Aorta (tissue), 5 donors: ENCODE measurements at places on chromosomes 5 and 9. TPM values are rescaled to one million over a fixed set of nuclear protein-coding genes. Genes with fewer than 3 reads are reported as not detected.
A peak's percentile ranks its signal among the peaks of the same experiment; 100 is the strongest.

DNA sequence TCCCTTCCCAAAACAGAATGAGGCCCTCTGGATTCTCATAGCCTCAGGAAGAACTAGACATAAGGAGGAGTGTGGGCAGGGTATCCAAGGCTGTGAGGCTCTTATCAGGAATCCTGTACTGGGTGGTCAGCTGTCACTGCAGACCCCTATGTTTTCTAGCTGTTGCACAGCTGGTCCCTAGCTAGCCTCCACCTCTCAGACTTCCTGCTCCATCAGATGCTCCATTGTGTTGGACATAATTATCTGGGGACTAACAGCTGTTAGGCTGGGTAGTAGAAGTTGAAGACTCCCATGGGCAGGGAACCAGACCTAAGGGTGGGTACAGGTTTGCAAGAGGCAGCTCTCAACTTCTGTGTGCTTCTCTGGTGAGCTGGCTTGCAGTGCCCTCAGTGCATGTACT, 18.4 kb downstream of the FAM219A start:
- no peak overlapping the region for H3K27ac ChIP-seq
- no peaks in the 10 kb centered on the region for H3K36me3 ChIP-seq
- H3K4me3 ChIP-seq, result no peak overlapping the region
- no peak for DNase-seq

GRCh38 chr5:74529101-74529500, 111.4 kb downstream of the ENC1 start:
- peaks cover 3% of the 10 kb centered on the region for H3K4me1 ChIP-seq
- H3K27ac ChIP-seq, result no peak overlapping the region
- no peaks in the 10 kb centered on the region for H3K27me3 ChIP-seq
- DNase-seq, result no peak
- no peak overlapping the region for H3K4me3 ChIP-seq

GRCh38 chr5:144276034-144276822, 105.6 kb downstream of the KCTD16 start:
- no peak overlapping the region for H3K4me3 ChIP-seq
- no peaks in the 10 kb centered on the region for H3K36me3 ChIP-seq
- no peak for DNase-seq
- H3K27me3 ChIP-seq, result no peaks in the 10 kb centered on the region

GRCh38 chr5:64637144-64637543, 53.2 kb upstream of the SHISAL2B start:
- H3K4me3 ChIP-seq, result no peak overlapping the region
- no peaks in the 10 kb centered on the region for H3K36me3 ChIP-seq
- no peak overlapping the region for H3K27ac ChIP-seq
- no peak for DNase-seq
- no peaks in the 10 kb centered on the region for H3K4me1 ChIP-seq

DNA sequence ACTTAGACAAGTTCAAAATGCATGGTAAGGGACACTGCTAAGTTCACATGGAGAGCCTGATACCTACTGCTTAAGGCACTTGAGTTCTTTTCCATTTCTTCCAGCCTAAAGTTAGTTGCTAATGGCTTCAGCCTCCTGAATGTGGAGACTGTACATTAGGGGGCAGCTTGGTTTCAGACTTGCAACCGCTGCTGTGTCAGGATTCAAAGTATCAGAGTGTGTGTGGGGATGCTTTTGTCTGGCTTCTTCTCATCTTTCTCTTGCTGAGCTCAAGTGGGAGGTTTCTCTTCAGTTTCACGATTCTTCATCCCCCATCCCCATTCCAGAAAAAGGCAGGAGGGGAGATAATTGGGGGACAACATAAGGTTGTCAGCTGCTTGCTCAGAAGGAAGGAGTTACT, 49.4 kb downstream of the ATP10B start:
- no peaks in the 10 kb centered on the region for H3K27me3 ChIP-seq
- no peak for DNase-seq
- H3K4me1 ChIP-seq, result no peaks in the 10 kb centered on the region

GRCh38 chr9:135592331-135592590, 30.7 kb downstream of the PAEP start:
- H3K4me1 ChIP-seq, result no peaks in the 10 kb centered on the region
- DNase-seq, result no peak
- no peaks in the 10 kb centered on the region for H3K36me3 ChIP-seq

Gene LCN6
- total RNA-seq, result 24.2 TPM

- H3K4me3 ChIP-seq, result no peak overlapping the region
- H3K4me1 ChIP-seq, result no peaks in the 10 kb centered on the region
- peaks cover 12% of the 10 kb centered on the region for H3K36me3 ChIP-seq
- no peak overlapping the region for H3K27ac ChIP-seq
Measured at GRCh38 chr9:75134495-75134894, 46.2 kb downstream of the OSTF1 start.

DNA sequence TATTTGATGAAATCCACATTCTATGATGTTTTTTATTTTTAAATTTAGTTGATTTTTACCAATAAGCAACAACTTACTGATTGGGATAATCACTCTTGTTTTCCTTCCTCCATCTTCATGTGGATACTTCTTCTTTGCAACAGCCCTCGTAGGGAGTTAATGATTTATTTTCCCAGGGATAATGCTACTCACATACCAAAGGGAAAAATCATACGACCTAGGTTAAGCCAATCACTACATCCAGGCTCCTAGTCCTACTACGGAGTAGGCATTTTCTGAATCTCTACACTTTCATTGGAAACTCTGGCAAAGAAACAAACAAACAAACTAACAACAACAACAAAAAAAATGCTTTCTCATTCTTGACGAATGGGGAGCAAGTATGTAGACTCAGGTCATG, 663.4 kb downstream of the PTPRD start:
- no peaks in the 10 kb centered on the region for H3K36me3 ChIP-seq
- no peaks in the 10 kb centered on the region for H3K4me1 ChIP-seq
- no peak overlapping the region for H3K27ac ChIP-seq
- no peak for DNase-seq

DNA sequence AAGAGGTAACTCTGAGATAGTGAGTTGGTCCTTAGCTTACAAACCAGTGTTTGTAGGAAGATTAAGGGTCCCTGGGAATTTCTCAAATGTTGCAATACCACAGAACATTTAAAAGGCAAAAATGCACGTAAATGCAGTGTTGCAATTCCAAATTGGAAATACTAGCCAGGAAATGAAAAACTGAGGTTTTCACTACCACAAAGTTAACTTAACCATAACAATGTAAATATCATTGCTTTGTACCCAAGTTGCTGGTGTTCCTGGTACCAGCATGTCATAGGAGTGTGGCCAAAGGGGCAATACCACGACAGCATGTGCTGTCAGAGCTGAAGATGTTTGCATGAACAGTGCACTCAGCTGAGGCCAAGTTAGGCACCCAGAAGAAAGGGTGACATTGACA, 382.9 kb downstream of the GLIS3 start:
- H3K4me3 ChIP-seq, result no peak overlapping the region
- H3K4me1 ChIP-seq, result peaks cover 1% of the 10 kb centered on the region
- no peak overlapping the region for H3K27ac ChIP-seq
- no peaks in the 10 kb centered on the region for H3K27me3 ChIP-seq
- no peaks in the 10 kb centered on the region for H3K36me3 ChIP-seq

GRCh38 chr5:34737731-34738130, 81.6 kb downstream of the RAI14 start:
- DNase-seq, result no peak
- no peak overlapping the region for H3K4me3 ChIP-seq
- peak overlapping the region; percentile 65 for H3K27ac ChIP-seq
- no peaks in the 10 kb centered on the region for H3K36me3 ChIP-seq
- H3K27me3 ChIP-seq, result no peaks in the 10 kb centered on the region
- peaks cover 19% of the 10 kb centered on the region for H3K4me1 ChIP-seq

DNA sequence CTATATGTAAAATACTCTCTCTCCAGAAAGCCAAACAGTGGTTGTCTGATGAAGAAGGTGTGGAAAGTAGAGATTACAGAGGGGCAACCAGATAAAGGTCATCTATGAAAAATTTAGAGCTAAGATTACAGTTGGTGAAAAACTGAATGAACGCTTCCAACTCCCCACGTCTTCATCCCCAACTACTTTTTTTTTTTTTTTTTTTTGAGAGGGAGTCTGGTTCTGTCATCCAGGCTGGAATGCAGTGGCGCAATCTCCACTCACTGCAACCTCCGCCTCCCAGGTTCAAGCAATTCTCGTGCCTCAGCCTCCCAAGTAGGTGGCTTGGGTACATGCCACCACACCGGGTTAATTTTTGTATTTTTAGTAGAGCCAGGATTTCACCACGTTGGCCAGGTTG, 64.3 kb downstream of the RAPGEF6 start:
- no peak overlapping the region for H3K4me3 ChIP-seq
- no peaks in the 10 kb centered on the region for H3K4me1 ChIP-seq
- DNase-seq, result no peak
- no peak overlapping the region for H3K27ac ChIP-seq
- no peaks in the 10 kb centered on the region for H3K27me3 ChIP-seq
- no peaks in the 10 kb centered on the region for H3K36me3 ChIP-seq

- DNase-seq, result no peak
- no peaks in the 10 kb centered on the region for H3K36me3 ChIP-seq
- no peaks in the 10 kb centered on the region for H3K27me3 ChIP-seq
- no peak overlapping the region for H3K27ac ChIP-seq
- no peaks in the 10 kb centered on the region for H3K4me1 ChIP-seq
Measured at GRCh38 chr5:29498860-29499259, 1694.6 kb upstream of the CDH6 start.

DNA sequence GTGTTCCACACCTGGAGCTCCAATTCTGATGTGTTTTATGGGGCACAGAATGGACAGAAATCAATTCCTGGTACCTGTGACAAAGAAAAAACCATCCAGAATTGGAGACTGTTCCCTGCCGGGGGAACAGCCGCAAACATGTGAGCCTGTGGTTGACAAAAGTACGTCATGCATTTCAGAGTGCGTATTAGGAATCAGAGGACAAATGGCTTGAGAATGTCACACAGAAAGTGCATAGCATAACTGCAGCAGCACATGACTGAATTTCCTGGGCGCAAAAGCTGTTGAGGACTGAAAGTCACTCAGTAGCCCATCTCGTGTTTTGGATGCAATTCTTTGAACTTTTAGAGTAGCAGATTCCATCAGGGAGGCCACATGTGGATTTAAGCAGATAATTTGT, 85.1 kb downstream of the TRIO start:
- no peak for DNase-seq
- no peak overlapping the region for H3K27ac ChIP-seq
- no peaks in the 10 kb centered on the region for H3K27me3 ChIP-seq
- H3K4me1 ChIP-seq, result no peaks in the 10 kb centered on the region

- no peak overlapping the region for H3K4me3 ChIP-seq
- no peak overlapping the region for H3K27ac ChIP-seq
- DNase-seq, result peak; percentile 74
- no peaks in the 10 kb centered on the region for H3K27me3 ChIP-seq
- H3K4me1 ChIP-seq, result peaks cover 2% of the 10 kb centered on the region
- peaks cover 1% of the 10 kb centered on the region for H3K36me3 ChIP-seq
Measured at GRCh38 chr5:173010547-173011464, 27.2 kb downstream of the ATP6V0E1 start.
